Posterior vena cava (tissue), 2 donors: ENCODE measurements at places on chromosomes 7 and 10. TPM values are rescaled to one million over a fixed set of nuclear protein-coding genes. Genes with fewer than 3 reads are reported as not detected.

The ZCWPW1 gene
- 3.5 TPM for total RNA-seq

The CDK1 gene
- 1.3 TPM for total RNA-seq

The AGBL3 gene
- 5.6 TPM for total RNA-seq

The OR6B1 gene
- total RNA-seq = not detected

The USP6NL gene
- total RNA-seq = 11.2 TPM

The ASIC3 gene
- 1.4 TPM for total RNA-seq
